Stimulated activated CD8-positive, alpha-beta memory T cell treated with anti-CD3 and anti-CD28 coated beads, Interleukin-7, amount 100 ng/mL, for 1 hour (primary cell): ENCODE measurements at places on chromosomes 1 and 21.

DNA sequence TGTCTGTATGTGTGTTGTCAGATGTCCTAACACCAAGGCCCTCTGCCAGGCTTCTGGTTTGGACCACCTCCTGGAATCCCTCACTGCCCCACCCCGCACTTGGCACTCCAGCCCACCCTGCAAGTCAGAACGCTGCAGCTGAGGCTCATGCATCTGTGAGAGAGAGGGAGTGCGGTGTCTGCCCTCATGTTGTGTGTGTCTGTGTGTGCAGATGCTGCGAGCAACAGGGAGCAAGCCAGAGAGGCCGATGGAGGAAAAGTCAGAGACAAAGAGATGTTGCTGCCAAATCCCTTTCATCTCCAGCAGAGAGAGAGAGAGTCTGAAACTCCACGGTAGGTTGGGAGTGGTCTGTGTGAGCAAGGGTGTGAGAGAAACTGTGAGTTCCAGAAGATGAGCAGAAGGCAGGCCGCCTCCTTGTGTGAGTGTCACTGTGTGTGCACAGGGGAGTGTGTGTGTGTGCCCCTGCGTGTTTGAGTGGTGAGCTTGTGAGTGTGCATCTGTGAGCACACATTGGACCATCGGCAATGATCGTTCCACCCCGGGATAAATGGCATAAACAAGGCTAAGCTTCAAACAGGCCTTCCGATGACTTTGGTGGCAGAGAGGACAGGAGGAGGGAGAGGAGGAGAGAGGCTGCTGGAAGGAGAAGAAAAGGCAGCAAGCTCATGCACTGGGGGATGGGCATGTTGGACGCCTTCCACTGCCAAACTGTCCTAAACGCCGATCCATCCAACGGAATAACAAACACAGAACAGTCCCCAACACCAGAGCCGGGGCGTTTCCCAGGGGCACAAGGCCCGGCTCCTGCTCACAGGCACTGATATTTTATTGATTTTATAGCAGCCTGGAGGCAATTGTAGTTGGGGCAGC is 99.2 kb upstream of the GRIK3 start:
- no peak for DNase-seq

- DNase-seq: no peak
Measured at GRCh38 chr1:94205639-94206038, 31.7 kb downstream of the ARHGAP29 start.

DNA sequence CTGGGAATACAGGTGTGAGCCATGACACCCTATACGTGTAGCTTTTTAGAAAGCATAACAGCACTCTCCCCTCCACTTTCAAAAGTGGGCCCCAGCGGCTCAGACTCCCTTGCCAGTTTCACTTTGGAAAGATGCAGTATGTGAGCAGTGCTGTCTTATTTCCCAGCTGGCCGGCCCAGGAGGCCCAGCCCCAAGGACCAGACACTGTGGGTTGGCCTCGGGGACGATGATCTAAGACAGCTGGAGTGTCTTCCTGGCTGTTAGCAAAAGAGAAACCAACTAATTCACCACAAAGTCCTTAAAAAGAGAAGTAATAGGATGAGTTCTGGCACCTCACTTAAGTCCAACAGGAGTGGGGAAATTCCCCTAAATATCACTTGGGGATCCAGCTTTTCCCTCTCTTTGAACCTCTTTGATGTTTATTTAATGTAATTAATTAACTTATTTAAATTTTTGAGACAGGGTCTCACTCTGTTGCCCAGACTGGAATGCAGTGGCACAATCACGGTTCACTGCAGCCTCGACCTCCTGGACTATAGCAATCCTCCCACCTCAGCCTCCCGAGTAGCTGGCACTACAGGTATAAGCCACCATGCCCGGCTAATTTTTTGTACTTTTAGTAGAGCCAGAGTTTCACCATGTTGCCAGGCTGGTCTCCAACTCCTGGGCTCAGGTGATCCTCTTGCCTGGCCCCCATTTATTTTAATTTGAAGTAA is 17.6 kb upstream of the CLIC4 start:
- DNase-seq: no peak

DNA sequence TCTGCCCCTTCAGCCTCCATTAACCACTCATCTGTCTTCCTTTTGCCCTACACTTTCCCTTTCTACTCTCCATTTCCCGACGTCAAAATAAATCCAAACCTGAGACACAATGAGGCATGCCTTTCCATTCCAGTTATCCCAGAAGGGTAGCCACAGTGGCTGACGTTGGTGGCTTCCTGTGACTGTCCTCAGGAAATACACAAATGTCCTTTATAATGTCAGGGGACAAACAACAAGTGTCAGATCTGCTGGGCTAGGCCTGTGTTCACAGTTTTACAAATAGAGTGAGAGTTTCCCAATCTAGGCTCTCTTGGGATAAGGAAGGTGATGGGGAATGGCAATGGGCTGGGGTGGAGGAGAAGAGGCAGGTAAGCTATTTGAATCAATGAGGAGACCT is 135.3 kb downstream of the BRINP2 start:
- DNase-seq: no peak

GRCh38 chr1:60535713-60536112 is 462.1 kb upstream of the C1orf87 start:
- DNase-seq: no peak

DNA sequence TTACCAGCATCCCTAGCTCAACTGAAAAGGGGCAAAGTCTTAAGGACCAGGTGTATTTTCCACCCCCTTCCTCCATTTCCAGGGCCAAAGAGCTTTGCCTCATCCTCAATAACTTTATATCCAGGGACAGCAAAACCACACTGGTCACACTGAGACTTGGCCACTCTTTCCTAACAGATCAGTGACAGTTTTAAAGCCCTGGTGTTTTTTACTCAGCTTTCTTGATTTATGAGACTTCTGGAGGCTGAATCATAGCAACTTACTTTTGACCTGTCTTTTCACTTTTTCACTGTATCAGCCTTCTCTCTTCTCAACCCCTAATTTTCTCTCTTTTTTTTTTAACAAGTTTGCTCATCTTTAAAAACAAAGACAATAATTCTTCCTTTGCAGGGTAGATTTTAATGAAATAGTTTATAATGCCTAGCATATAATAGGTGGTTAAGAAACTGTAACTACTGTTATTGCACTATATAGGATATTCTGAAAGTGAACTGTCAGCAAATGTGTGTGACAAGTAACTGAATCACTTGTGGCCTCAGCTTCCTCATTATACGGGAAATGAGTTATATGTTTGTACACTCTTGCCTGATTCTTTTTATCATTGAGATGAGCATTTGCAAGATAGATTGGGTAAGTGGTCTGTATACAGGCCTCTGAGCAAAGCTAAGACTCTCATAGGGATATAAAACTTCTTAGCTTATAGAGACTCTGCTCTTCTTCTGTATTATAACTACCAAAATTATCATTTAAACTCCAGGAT is 19.7 kb upstream of the DYNLT5 start:
- DNase-seq: no peak

GRCh38 chr1:206100226-206100815 is 16.9 kb downstream of the AVPR1B start:
- DNase-seq: no peak

- DNase-seq: no peak
Measured at GRCh38 chr1:22855668-22856606, 116.7 kb downstream of the LACTBL1 start.

GRCh38 chr1:4462831-4463484 is 191.5 kb upstream of the AJAP1 start:
- no peak for DNase-seq

GRCh38 chr1:26112407-26112775 is 767 bp downstream of the PDIK1L start:
- DNase-seq: no peak

DNA sequence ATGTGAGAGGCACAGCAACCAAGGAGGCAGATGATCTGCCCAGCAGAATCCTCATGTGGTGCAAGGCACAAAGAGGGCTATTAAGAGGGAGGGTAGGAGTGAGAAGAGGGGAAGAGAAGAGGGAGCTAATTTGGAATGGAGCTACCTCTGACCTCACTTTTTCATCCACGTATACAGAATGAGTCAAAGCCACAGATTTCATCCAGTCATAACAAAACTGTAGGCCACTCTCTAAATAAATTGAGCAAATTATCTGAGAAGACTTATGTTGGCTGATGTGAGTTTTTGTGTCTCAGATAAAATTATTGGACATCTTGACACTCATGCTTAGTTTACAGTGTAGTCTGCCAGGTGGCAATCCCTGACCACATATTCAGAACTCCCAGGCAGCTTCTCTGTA is 325.6 kb downstream of the TTLL7 start:
- DNase-seq: no peak

- no peak for DNase-seq
Measured at GRCh38 chr1:147142886-147143285, 29.4 kb downstream of the PRKAB2 start.

DNA sequence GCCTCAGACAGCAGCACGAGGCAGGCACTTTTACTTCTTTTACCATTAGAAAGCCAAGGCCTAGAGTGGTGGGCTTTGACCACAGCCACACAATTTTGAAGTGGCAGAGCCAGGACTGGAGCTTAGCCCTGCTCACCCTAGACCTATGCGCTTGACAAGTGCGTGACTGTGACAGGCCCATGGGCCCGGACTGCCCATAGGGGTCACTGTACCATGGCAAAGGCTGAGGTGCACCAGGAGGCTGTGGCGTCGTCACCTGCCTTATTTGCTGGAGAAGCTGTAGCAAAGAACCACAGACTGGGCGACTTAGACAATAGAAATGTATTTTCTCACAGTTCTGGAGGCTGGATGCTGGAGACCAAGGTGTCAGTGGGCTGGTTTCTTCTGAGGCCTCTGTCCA is 2.6 kb upstream of the TMEM82 start:
- DNase-seq: no peak

- no peak for DNase-seq
Measured at GRCh38 chr1:153790966-153791647, 15.9 kb downstream of the SLC27A3 start.

GRCh38 chr1:58456470-58456869 is 90.1 kb downstream of the OMA1 start:
- DNase-seq: no peak

GRCh38 chr1:7967196-7967595 is 5.7 kb downstream of the PARK7 start:
- DNase-seq: no peak

GRCh38 chr1:205258719-205259118 is 31.0 kb downstream of the TMCC2 start:
- no peak for DNase-seq
